ENCODE measurements at places on chromosomes 1 and 21.

GRCh38 chr21:36542312-36543101, 62.6 kb upstream of the CLDN14 start:
- DNase-seq: no peak

- DNase-seq: no peak
Observed at GRCh38 chr1:51274676-51275075, 38.6 kb downstream of the RNF11 start.

GRCh38 chr21:45386728-45387371, 18.1 kb upstream of the COL18A1 start:
- DNase-seq: no peak

GRCh38 chr1:163712321-163712720, 390.6 kb downstream of the NUF2 start:
- no peak for DNase-seq

DNA sequence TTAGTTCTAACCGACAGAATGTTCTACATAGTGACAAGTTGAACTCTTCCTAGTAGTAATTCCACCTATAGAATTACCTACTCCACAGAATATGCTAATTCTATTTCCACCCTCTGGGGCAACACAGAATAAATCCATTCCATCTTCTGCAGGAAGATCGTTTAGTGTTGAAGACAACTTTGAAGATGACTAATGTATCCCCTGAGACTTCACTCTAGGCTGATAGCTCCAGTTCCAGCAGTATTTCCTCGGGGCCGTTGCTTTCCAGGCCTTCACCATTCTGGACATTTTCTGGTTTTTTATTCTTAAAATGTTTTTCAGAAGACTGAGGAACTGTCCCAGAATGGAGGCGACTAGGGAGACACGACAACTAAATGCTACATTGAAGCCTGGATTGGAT, 61.0 kb upstream of the CSF1 start:
- no peak for DNase-seq

- DNase-seq: no peak
Observed at GRCh38 chr1:90190523-90190922, 195.6 kb downstream of the ZNF326 start.

GRCh38 chr21:45857761-45858160, 123.8 kb upstream of the COL6A1 start:
- no peak for DNase-seq

DNA sequence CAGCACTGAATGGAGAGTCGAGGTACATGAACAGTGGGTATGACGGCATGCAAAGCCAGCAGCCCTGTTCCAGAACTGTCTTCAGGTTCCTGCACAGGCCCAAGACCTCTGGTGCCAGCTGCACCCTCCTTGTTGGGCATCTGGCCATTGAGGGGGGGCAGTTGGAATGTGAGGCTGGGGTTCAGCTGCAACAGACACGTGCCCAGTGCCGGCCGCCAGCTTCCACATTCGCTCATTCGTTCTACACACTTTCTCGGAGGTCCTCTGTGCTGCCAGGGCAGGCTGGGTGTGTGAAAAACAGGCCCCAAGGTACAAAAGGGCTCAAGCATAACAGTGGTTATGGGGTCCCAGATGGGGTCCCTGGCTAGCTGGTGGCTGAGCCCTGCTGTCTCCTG, 37.9 kb upstream of the SLC19A1 start:
- DNase-seq: no peak

GRCh38 chr21:20445971-20446370, 552.2 kb upstream of the NCAM2 start:
- DNase-seq: no peak

GRCh38 chr1:202964791-202965410, 2.2 kb downstream of the CYB5R1 start:
- DNase-seq: no peak

DNA sequence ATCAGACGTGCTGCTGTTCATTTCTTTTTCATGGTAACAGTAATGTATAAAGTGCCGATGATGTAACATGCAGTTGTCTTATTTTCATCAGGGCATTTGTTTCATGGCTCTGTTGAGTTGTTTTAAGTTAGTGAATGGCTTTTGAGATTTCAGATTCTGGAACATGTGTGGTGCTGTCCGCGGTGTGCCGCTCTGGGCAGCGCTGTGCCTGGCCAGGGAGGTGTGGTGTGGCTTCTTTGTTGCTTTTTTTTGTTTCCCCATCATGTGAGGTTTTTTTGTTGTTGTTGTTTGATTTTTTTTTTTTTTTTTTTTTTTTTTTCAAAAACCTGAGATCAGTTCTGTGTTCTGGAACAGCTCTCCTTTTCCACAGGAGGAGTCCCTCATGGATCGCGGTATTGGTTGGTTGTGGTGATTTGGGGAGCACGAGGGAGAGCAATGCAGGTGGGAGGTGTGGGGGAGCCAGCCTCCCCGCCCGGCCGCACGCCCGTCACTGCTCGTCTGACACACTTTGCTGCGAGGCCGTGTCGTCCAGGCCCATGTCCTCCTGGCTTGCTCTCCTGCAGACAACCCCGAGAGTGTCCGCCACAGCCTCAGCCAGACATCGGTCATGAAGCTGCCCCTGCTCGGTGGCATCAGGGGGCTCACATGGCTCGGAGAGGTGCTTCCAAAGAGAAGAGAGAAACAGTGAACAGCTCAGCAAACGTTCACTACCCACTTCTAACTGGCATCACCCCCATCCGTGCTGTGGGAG, 33.6 kb downstream of the NTPCR start:
- DNase-seq: no peak

- no peak for DNase-seq
Observed at GRCh38 chr1:67677930-67678329, 7.1 kb upstream of the GADD45A start.

GRCh38 chr1:52444463-52444862, 40.1 kb downstream of the PRPF38A start:
- no peak for DNase-seq

- DNase-seq: no peak
Observed at GRCh38 chr21:37623183-37623582, 256.6 kb downstream of the DYRK1A start.

DNA sequence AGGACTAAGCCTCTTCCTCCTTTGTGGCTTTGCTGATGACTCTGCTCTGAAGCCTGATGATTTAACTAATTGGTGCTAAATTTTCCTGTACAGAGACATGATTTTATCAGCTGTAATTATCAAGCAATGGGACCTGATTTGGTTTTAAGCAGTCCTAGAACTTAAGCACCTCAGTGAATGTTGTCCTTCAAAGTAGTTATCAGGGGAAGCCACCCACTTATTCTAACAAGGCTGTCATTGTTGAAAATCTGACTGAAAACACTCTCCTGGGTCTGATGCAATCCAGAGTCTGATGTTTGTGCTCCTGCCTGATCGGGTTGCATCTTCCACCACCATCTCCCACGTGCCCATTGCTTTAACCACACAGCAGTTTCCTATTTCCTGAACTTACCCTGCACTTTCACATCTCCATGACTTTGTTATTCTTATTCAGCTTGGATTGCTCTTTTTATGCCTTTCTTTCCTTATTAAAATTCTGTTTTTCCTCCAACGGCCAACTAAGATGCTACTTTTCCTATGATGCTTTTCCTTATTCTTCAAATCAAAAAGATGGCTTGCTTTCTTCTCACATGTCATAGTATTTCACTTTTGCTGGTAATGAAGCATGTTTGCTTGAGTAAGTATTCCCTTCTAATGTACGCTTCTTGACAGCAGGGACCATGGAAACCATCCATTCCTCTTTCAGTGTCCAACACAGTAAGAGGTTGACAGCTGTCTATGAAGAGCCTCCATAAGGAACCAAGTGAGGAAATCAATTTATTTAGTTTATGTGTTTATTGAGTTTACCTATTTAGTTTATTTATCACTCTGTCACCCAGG, 55.0 kb downstream of the S1PR1 start:
- DNase-seq: no peak

DNA sequence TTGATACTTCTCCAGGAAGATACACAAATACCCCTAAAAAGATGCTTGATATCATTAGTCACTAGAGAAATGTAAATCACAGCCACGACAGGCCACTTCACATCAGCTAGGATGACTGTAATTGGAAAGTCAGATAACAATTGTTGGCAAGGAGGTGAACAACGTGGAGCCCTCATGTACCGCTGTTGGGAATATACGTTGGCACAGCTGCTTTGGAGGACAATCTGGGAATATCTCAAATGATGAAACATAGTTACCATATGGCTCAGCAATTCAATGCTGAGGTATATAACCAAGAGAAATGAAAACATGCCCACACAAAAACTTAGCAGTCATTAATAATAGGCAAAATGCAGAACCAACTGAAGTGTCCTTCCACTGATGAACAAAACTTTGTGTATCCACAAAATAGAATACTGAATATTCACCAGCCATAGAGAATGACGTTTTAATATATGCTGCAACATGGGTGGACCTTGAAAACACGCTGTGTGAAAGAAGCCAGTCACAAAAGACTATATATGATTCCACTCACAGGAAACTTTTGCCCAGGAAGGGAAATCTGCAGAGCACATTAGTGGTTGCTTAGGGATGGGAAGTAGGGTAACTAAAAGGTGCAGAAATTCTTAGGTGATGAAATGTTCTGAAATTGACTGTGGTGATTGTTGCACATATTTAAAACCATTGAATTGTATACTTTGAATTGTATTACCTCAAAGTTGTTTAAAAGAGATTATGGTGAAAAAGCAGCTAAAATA, 95.4 kb downstream of the AHCTF1 start:
- DNase-seq: no peak

- DNase-seq: no peak
Observed at GRCh38 chr1:162360874-162361260, 15.8 kb downstream of the SPATA46 start.

DNA sequence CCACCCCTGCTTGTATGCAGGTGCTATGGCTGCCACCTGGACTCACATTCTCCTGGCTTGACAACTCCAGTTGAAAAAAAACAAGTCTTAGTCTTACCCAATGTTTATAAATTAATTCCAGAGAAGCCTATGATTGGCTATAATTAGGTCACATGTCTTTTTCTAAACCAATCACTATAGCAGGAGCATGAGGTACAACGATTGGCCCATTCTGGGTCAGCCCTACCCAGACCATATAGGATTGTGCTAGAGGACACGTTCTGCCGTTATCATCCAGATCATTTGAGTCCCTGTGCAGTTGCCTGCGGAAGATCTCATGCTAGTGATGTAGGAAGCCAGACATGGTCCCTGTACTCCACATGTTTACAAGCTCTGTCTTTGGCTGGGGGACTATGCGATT, 41.9 kb upstream of the PARP1 start:
- DNase-seq: no peak

GRCh38 chr1:70764747-70765146, 282.9 kb downstream of the PTGER3 start:
- DNase-seq: no peak

DNA sequence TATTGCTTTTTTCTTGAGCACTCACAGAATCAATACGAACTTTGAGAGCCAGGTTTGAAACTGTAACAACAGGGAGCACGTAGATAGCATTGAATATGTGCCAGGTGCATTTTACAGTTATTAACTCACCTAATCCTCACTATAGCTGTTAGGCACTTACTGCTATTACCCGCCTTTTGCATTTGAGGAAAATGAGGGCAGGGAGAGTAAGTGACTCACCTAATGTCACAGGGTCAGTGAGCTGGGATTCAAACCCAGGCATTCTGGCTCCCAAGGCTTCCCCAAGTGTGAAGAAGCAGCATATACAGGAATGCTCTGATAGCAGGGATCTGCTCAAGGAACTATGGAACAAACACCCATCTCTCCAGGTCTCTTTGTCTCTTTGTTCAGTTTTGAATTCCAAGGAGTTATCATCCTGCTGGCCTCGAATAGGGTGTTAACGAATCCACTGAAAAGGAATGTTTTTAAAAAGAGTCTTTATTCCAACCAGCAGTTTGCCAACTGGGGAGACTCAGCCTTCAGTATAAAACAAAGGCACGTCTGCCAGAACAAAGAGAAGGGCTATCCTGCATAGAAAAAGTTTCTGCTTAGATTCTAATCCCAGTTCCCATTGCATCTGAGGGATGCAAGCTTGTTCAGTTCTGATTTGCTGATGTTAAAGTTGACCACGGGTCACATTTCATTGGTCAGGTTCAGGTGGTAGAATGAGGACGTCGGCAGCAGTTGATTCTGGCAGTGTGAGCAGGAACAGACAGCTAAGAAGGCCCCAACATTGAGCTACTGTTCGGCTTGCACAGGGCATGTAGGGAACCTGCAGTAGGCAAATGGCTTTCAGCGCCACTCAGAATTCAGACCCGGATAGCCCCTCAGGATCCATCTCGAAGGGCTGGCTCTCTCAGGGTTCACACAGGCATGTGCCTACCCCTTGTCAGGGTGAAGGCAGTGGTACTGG, 22.1 kb downstream of the TRIM67 start:
- DNase-seq: no peak

DNA sequence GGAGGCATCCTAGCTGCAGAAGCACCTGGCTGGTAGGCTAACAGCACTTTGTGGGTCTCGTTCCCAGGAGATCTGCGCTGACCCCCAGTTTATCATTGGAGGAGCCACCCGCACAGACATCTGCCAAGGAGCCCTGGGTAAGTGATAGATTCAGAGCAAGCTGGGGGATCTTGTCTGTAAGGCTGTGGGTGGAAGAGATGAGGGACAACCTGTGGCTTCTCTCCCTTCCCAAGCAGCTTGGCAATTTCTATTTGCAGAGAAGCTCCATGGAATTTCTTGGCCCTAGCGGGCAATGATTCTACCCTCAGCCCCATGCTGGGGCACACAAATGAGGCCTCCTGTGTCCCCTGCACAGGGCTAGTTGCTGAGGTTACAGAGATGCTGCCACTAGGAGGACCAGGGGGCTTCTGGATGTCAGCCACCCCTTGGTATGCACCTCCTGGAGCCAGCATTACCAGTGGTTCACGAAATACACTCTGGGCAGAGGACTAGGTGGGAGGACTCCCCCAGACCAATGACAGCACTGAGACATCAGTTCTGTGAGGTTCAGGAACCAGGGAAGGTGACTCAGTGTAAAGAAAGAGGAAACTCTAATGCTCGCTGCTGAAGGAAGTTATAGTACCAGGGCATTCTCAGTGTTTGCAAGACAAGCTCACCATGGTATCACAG, 5.5 kb downstream of the CAPN2 start:
- no peak for DNase-seq

DNA sequence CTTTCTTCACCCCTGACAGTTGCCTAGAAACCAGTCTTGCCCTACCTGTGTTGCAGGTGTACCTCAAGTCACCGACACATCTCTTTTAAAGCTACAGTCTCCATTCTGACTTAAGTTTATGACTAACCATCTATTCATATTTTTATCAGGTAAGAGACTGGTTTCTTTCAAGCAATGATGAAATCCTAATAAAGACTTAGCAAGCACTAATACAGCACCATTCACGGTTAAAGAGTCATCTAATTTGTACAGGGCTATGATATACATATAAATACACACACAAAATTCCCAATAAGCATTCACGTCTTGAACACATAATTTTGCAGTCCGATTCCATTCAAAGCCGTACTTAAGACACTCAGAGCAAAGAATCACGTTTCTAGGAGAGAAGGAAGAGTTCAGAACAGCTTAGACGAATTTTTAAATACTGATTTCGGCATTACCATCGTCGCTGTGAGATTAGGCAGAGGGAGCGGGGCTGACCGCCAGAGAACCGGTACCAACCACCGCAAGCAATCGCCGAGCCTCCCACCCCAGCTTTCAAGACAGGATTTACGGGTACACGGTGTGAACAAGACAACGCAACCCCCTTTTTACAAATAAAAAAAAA, 943 bp downstream of the ERRFI1 start:
- DNase-seq: no peak

All from stimulated activated CD4-positive, alpha-beta T cell treated with anti-CD3 and anti-CD28 coated beads, Interleukin-4, amount 100 ng/mL, for 1 hour (primary cell).